ENCODE measurements at places on chromosomes 2 and 18.

- DNase-seq, result no peak
Measured at GRCh38 chr2:219733746-219734145, 106.3 kb downstream of the SLC4A3 start.

DNA sequence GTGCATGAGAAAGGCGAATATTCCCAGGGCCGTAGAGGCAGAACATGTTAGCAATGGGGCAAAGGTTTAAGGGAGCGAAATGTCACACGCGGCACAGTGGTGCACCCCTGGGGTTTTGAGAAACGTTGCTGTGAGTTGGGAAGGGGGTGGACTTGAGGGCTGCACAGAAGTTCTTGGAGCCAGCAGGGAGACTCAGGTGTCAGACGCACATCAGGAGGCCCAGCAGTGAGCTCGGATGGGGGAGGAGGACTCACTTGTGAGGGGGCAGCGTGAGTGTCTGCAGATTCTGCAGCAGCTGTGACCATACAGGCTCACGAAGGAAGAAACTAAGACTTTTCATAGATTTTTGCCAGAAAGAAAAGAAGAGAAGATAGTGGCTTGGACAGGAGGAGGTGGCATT lies 218.2 kb downstream of the SNTG2 start:
- DNase-seq, result no peak

- no peak for DNase-seq
Measured at GRCh38 chr2:240803191-240803590, 16.8 kb downstream of the KIF1A start.

- no peak for DNase-seq
Measured at GRCh38 chr18:2201036-2201600, 370.2 kb downstream of the METTL4 start.

DNA sequence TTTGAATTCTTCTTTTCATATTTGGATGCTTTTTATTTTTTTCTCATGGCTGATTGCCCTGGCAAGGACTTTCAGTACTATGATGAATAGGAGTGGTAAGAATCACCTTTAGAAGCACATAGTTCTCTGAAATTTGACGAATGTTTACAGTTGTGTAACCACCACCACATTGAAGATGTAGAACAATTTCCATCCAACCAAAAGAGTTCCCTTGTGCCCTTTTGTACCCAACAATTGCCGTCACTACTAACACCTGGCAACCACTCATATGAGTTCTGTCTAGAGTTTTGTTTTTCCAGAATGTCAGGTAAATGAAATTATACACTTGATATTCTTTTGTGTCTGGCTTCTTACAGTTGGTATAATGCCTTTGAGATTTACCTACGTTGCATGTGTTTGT lies 28.7 kb upstream of the SLC16A14 start:
- no peak for DNase-seq

GRCh38 chr2:236641051-236641726 lies 71.6 kb downstream of the ACKR3 start:
- DNase-seq, result no peak

GRCh38 chr2:138632066-138632620 lies 130.6 kb downstream of the SPOPL start:
- DNase-seq, result no peak
